Stimulated activated CD8-positive, alpha-beta memory T cell treated with anti-CD3 and anti-CD28 coated beads, Interleukin-4, amount 100 ng/mL, for 24 hours (primary cell): ENCODE measurements at places on chromosomes 2 and 18.

- DNase-seq, result no peak
Observed at GRCh38 chr2:167191588-167191987, 303.3 kb downstream of the XIRP2 start.

DNA sequence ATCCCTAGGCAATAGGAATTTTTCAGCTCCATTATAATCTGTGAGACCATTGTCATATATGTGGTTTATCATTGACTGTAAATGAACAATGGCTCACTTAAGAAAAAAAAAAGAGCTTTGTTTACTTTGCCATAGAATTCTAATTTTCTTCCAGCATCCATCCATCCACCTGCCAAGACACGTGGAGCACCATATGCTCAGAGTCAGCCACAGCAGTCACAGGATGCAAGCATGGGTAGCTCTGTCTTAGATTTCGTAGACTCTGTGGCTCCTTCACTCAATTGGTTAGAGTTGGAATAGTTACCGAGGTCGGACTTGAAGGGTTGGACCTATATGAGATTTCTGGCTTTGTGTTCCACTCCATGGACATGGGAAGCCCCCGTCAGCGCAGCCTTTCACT lies 75.6 kb downstream of the COA5 start:
- DNase-seq, result no peak

DNA sequence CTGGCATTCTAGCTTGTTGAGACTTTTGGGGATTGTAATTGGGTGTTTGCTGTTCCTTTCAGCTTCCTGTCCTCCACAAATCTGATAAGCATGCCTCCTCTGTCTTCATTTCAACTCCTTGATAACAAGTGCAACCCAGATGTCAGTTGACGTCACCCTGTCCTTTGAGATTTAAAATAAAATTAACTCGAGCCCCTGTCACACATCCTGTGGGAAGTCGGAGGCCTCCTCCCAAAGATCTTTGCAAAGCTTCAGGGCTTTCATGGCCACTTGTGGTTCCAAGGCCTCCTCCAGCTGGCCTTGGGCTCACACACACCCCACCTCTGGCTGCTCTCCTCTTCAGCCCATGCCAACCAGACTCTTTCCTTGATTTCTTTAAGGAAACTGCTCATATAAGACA lies 69.9 kb upstream of the ITGA6 start:
- no peak for DNase-seq

- DNase-seq, result no peak
Observed at GRCh38 chr18:45197526-45197970, 417.7 kb upstream of the SLC14A2 start.

- no peak for DNase-seq
Observed at GRCh38 chr2:8529706-8530277, 152.1 kb upstream of the ID2 start.

GRCh38 chr2:52128081-52128480 lies 1096.1 kb upstream of the NRXN1 start:
- no peak for DNase-seq

GRCh38 chr2:31522786-31523185 lies 58.0 kb downstream of the SRD5A2 start:
- DNase-seq, result no peak

DNA sequence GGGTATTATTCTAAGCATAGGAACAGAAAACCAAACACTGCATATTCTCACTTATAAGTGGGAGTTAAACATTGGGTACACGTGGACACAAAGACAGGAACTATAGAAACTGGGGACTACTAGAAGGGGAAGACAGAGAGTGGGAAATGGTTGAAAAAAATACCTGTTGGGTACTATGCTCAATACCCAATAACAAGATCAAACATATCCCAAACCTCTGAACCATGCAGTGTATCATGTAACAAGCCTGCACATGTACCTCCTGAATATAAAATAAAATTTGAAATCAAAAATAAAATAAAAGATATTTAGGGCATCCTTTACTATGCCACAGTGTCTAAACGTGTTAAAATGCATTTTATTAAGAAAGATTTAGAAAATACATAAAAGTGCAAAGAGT lies 221.0 kb upstream of the TFPI start:
- DNase-seq, result no peak

DNA sequence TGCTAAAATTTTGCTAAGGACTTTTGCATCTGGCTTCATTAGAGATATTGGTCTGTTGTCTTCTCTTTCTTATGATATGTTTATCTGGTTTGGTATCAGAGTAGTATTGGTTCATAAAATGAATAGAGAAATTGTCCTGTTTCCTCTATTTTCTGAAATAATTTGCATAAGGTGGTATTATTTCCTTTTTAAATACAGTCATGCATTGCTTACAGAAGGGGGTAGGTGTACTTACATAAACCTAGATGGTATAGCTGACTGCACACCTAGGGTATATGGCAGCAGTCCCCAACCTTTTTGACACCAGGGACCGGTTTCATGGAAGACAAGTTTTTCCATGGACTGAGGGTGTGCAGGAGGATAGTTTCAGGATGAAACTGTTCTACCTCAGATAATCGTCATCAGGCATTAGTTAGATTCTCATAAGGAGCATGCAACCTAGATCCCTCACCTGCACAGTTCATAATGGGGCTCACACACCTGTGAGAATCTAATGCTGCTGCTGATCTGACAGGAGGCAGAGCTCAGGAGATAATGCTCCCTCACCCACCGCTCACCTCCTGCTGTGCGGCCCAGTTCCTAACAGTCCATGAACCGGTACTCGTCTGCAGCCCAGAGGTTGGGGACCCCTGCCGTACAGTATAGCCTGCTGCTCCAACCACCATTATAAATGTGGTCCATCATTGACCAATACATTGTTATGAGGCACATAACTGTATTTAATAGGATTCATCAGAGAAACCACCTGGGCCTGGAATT lies 189.2 kb downstream of the FAM210A start:
- no peak for DNase-seq

GRCh38 chr2:48362515-48362914 lies 167.4 kb upstream of the STON1 start:
- DNase-seq, result no peak

DNA sequence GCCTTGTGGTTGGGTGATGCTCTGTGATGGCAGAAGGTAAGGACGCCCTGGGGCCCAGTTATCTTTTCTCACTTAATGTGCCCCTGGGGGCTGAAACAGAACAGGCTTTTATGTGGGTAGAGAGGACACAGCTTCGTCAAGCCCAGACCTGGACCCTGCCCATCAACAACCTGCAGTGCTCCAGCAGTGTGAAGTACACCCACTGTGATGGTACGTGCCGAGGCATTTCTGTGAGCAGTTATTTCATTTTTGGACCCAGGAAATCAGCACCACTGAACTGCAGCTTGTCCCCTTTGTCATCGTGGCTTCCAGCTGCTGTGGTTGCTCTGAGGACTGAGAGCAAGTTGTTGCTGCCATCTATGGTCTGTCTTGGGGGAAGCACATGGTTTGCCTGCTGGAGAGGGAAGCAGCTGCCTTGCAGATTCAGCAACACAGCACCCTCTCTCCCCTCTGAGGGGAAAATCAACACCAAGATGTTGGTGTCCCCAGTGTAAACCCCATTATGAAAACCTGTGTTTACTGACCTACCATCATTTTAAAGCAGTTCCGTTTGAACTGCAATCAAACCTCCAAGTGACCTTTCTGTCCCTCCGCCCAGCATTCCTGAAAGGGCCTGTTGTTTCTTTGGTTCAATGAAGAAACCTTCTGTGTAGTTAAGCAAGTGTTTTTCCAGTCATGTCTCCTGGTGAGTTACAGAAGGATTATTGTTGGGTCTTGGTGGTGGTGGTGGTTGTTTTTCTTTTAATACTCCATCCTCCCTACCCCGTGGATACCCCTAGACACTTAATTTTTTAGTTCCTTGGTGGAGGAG lies 158.2 kb downstream of the MGAT5 start:
- DNase-seq, result peak; percentile 31

DNA sequence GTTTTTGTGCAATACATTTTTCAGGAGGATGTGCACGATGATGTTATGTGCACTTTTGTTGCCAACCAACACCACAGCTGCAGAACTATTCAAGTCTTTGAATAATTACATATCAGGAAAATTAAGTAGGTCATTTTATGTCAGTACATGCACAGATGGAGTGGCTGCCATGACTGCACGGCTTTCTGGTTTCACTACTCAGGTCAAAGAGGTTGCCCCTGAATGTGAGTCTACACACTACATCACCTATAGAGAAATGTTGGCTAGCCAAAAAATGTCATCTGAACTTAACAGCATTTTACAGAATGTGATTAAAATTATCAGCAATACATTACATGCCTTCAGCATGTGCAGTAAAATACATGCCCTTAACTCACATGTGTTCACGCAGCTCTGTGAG lies 1637.3 kb upstream of the NXPH2 start:
- no peak for DNase-seq

DNA sequence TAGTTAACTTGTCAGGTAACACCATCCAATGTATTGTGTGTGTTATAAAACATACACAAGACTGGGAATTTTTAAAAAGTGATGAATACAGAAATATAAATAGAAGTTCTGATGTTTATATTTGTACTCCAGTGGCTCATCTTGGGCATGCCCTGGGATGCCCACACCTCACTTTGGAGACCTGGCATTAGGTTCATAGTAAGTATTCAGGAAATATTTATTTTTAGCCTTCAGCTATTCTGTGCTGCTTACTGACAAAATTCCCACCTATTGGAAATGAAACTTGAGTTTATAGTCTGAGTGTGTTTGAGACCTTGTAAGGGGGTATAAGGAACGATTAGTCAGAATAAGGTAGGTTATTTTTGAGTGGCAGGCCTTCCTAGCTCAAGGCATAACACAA lies 67.5 kb downstream of the MYO1B start:
- DNase-seq, result no peak

- no peak for DNase-seq
Observed at GRCh38 chr2:65549257-65549627, 116.8 kb upstream of the SPRED2 start.

DNA sequence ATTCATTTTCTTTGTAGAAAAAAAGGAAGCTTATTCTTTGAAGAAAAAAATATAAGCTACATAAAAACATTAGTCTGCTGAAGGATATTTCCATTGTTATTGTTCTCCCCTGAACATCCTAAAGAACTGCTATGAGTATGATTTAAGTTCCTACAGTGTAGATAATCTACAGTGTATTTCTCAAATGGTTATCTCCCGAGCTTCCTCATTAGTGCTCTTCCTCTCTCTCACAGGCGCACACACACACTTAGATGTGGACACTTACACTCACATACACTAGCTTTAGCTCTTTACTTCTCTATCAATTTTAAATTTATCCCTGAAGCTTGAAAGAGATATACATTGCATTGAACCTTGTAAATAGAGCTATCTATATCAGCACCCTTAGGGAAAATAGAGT lies 681.0 kb downstream of the KCNJ3 start:
- DNase-seq, result no peak

- no peak for DNase-seq
Observed at GRCh38 chr2:219687882-219688559, 60.6 kb downstream of the SLC4A3 start.

DNA sequence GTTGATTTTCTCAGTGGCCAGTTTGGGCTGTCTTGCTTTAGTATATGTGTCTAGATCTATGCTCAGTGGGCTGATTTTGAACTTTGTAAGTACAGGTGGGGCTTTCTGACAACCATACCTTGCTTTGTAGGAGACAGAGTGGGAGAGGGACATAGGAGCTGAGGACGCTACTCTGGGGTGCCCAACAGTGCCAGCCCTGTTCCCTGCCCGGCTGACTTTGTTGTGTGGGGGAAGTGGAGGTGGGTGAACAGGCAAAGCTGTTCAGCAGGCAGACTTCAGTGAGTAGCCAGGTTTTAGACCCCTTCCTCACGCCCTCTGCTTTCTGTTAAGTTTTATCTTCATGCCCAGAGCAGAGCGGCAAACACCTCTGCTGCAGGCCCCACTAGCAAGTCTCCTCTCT lies 44.2 kb upstream of the DOCK10 start:
- DNase-seq, result no peak
